ENCODE measurements at places on chromosomes 7 and 10. TPM values are rescaled to one million over a fixed set of nuclear protein-coding genes. Genes with fewer than 3 reads are reported as not detected.

ACBD7 gene
- total RNA-seq, result 1.8 TPM

GRCh38 chr7:23242321-23242720 lies 4.3 kb upstream of the GPNMB start:
- H3K4me3 ChIP-seq, result no peak overlapping the region
- peaks cover 34% of the 10 kb centered on the region for H3K27me3 ChIP-seq
- no peaks in the 10 kb centered on the region for H3K36me3 ChIP-seq
- DNase-seq, result no peak

DNA sequence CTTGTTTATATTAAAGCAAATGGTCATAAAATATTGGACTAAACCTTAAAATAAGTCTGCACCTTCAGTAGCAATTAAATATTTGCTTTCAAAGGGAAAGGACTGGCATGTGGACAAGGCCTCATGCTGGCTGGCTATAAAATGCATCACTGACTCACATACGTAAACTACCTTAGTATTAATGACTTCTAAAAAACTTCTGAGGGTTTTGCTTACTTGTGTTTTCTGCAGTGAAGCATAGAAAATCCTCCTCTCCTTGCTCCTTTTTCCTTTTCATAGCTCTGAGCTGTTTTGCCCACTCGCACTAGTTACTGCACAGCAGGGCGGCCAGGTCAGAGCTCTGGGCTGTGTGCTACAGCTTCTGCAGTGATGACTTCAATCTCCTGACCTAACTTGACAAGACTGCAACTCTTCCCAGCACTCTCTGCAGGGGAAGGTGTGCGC lies 82.3 kb downstream of the CUL2 start:
- no peak overlapping the region for H3K4me3 ChIP-seq
- no peak overlapping the region for H3K27ac ChIP-seq
- DNase-seq, result no peak
- H3K4me1 ChIP-seq, result no peaks in the 10 kb centered on the region
- H3K36me3 ChIP-seq, result peaks cover 7% of the 10 kb centered on the region

DNA sequence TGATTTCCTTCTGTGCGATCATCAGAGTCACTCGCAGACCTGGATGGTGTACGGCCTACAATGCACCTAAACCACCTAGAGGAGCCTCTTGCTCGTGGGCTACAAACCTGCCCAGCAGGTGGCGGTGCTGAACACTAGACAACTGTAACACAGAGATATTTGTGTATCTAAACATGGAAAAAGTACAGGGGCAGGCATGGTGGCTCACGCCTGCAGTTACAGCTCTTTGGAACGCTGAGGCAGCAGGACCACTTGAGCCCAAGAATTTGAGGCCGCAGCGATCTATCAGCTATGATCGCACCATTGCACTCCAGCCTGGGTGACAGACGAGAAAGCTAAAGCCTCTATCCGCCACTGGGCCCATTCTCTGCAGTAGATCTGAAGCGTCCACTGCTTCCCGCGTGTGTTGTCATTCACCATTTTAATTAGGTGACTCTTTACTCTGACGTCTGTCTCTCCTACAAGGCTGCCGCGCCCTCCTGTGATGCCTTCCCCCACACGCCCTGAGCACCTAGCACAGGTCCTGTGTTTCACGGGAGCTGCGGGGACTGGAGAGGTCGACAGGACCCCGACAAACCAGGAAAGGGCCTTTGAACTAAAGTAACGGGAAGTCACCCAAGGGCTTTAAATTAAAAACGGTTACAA lies 774 bp downstream of the TUBGCP2 start:
- H3K4me1 ChIP-seq, result peaks cover 28% of the 10 kb centered on the region
- peak overlapping the region; percentile 98 for H3K27ac ChIP-seq
- H3K36me3 ChIP-seq, result peaks cover 5% of the 10 kb centered on the region
- H3K4me3 ChIP-seq, result peak overlapping the region; percentile 97

DNA sequence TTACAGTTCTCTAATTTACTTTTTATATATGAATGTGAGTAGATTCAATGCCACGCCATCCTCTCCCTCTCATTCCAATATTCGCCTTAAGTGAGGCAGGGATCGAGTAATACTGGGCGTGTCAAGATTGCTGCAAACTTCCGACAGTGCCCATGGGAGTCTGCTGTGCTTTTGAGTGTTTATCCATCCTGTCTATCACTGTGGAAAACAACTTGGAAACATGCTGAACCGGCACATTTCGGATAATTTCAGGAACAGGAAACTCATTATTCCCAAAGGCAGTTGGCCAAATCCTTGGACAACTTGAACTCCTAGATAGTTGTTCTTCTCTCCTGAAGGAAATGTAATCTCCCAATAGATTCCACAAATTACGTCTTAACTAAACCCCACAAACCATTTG lies 28.5 kb downstream of the PIP4K2A start:
- peaks cover 86% of the 10 kb centered on the region for H3K4me1 ChIP-seq
- H3K4me3 ChIP-seq, result no peak overlapping the region
- no peaks in the 10 kb centered on the region for H3K27me3 ChIP-seq
- no peak for DNase-seq
- peaks cover 23% of the 10 kb centered on the region for H3K36me3 ChIP-seq
- H3K27ac ChIP-seq, result no peak overlapping the region

DNA sequence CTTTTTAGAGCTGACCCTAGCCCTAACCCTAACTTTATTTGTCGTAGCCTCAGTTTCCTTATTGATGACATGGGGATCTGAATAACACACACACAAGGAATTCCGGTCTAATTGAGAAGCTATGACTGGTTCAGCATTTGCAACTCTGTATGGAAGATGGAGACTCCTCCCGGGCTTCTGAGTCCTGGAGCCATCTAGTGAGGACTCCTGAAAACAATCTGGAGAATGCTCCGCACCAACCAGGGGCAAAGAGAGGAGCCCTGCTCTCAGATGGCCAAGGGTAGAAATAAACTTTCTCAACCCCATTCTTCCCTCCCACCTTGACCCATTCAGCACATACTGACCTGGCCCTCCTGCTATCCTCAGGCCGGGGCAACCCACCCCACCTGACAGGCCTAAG lies 26.4 kb downstream of the MBL2 start:
- no peak overlapping the region for H3K4me3 ChIP-seq
- DNase-seq, result no peak
- H3K36me3 ChIP-seq, result no peaks in the 10 kb centered on the region

Measured in activated naive CD8-positive, alpha-beta T cell treated with anti-CD3 and anti-CD28 coated beads for 36 hours (primary cell).